ENCODE measurements at places on chromosomes 3 and 15. TPM values are rescaled to one million over a fixed set of nuclear protein-coding genes. Genes with fewer than 3 reads are reported as not detected.

DNA sequence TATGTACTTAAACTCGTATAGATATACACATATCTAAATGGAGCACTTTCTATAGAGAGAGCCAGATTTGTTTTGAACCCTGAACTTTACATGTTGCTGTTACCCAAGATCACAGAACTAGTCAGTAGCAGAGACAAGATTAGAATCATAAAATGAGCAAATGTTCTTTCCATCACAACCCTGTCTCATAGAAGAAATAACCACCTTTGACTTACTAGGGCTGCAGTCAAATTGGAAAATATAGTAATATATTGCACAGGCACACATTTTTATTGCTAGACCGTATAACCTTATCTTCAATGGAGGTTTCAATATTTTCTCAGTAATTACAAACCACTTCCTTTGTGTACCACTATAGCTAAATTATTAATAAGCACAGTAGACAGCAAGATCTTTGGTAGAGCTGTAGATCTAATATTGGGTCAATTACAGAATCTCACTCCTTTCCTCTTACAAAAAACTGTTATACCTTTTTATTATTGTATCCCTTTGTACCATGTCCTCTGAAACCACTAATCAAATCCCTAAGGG is 41.5 kb upstream of the TBL1XR1 start:
- DNase-seq = no peak

GRCh38 chr3:179630753-179631451 is 21.9 kb upstream of the USP13 start:
- DNase-seq = no peak

DNA sequence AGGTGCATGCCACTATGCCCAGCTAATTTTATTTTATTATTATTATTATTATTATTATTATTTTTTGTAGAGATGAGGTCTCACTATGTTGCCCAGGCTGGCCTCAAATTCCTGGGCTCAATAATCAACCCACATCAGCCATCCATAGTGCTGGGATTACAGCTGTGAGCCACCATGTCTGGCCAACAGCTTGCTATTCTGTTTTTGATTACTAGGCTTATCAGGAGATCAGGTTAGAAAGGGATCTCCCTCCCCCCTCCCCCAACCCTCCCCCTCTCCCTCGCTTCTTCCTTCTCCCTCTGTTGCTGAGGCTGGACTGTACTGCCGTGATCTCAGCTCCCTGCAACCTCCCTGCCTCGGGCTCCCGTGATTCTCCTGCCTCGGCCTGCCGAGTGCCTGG is 8.6 kb downstream of the CLN6 start:
- no peak for DNase-seq

DNA sequence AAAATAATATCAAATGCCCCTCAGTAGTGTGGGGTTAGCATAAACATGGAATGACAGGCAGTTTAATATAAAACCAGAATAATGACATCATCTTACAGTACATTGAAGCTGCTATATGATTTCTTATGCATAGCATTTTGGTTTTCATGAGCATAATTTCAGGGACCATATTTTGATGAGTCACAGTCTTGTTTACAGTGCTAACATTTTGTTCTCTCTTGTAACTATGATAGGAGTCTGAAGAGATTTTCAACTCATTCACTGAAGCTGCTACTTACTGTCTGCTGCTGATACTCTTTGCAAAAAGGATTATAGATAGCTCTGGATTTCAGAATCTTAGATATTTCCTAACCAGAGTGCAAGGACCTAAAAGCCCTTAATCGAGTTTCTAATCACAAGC is 92.6 kb upstream of the CCDC54 start:
- no peak for DNase-seq

DNA sequence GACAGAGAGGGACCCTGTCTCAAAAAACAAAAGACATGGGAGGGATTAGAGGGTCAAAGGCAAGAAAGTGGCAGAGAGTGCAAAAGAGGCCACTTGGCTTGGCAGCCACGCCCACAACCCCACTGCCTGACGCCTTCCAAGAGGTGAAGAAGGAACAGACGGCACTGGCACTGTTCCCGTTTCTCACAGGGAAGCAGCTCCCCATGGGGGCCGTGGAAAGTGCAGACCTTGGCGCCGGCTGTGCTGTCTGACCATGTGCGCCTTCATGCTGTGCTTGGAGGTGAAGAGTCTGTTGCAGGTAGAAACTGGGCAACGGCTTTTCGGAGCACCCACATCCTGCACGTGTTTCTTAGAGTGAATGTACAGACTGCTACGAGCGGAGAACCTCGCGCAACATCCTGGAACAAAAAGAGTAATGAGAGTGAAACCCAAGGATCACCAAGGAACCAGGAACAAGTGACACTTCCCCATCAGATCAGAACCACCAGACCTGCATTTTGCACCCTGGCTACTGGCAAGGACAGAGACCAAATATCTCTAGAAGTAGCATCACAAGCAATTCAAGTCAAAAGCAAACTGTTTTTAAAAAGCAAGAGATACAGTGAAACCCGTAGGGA is 9.7 kb downstream of the ZXDC start:
- peak; percentile 66 for DNase-seq

DNA sequence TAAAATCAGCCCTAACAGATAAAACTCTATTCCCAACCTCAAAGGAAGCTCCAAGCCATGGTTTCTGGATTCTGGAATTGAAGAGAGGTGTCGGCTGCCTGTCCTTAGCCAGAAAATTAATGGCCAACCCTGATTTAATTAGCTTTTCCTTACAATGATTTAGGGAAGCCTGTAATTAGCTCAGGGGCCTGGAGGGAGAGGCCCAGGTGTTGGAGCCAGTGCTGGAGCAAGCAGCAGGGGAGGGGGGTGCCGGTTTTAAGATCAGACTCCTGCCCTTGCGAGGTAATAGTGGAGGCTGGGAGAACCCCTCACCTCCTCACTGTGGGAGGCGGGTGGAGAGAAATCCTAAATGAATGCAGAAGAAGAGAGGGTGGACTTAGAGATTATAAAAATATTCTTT is 14.7 kb upstream of the ATP2B2 start:
- peak; percentile 9 for DNase-seq

DNA sequence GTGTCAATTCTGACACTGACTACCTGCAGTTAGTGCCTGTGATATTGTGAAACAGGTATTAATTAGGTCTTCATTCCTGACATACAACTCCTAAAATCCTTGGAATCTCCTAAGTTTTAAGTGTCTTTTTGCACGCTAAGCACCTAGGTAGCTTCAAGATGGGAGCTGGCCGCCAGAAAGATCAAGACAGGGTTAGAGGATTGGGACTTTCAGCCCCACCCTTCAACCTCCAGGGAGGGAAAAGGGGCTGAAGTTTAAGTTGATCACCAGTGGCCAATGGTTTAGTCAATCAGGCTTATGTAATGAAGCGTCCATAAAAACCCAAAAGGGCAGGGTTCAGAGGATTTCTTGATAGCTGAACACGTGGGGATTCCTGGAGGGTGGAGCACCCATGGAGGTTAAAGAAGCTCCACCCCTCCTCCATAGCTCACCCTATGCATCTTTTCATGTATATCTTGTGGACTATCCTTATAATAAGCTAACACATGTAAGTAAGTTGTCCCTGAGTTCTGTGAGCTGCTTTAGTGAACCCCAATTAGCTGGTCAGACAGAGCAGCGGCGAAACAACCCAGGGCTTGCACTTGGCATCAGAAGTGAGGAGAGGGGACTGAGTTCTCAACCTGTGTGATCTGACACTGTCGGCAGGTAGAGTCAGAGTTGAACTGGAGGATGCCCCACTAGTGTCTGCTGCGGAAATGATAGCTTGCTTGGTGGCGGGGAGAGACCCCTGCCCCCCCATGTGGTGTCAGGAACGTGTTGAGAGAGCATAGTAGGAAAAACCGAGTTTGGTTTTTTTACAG is 12.8 kb upstream of the SRP14 start:
- no peak for DNase-seq

DNA sequence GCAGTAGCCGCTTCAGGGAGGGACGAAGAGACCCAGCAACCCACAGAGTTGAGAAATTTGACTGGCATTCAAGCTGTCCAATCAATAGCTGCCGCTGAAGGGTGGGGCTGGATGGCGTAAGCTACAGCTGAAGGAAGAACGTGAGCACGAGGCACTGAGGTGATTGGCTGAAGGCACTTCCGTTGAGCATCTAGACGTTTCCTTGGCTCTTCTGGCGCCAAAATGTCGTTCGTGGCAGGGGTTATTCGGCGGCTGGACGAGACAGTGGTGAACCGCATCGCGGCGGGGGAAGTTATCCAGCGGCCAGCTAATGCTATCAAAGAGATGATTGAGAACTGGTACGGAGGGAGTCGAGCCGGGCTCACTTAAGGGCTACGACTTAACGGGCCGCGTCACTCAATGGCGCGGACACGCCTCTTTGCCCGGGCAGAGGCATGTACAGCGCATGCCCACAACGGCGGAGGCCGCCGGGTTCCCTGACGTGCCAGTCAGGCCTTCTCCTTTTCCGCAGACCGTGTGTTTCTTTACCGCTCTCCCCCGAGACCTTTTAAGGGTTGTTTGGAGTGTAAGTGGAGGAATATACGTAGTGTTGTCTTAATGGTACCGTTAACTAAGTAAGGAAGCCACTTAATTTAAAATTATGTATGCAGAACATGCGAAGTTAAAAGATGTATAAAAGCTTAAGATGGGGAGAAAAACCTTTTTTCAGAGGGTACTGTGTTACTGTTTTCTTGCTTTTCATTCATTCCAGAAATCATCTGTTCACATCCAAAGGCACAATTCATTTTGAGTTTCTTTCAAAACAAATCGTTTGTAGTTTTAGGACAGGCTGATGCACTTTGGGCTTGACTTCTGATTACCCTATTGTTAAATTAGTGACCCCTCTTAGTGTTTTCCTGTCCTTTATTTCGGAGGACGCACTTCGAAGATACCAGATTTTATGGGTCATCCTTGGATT is at the start of gene MLH1:
TSS of gene MLH1 (plus strand) at position 193 of the 958 bp plus-strand sequence. CDS start at position 223, 30 bp downstream.
- peak; percentile 99 for DNase-seq

DNA sequence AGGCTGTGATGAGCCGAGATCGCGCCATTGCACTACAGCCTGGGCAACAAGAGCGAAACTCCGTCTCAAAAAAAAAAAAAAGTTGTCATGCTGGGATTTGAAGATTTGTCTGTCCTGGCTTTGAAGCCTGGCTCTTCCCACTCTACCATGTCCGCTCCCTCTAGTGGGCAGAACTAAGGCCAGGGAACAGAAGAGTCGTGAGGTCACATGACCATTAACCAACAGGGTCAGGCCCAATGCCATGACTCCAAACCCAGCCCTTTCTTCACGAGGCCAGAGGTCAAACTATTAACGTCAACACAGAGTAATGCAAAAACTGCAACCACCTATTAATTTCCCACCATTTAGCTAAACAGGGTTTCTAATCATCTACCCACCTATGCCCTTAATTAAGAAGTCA is 212.1 kb downstream of the ADAMTS17 start:
- no peak for DNase-seq

GRCh38 chr3:58260261-58260731 is 22.7 kb downstream of the ABHD6 start:
- DNase-seq = no peak

DNA sequence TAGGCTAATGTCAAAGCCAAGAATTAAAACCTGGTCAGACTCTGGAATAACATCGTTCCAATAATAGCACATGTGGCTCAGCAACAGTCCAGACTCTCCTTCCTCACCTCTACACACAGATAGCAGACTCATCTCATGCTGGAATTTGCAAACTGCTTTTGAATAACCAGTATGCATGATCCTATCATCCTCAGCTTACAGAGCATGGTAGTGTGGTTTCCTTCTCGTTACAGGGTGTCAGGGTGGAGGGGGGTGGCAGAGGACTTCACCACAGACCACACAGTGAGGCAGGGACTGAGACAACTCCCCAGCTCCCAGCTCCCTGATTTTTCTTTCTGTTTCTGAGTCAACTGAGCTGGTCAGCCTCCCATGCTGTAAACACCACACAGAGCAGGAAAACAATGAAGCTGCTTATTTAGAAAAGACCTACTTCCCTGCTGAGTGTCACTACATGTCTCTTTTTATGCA is 101.6 kb downstream of the RPL22L1 start:
- no peak for DNase-seq

- DNase-seq = no peak
Observed at GRCh38 chr3:65406470-65406869, 632.2 kb downstream of the MAGI1 start.

- DNase-seq = no peak
Observed at GRCh38 chr3:111621535-111621934, 26.4 kb upstream of the ZBED2 start.

GRCh38 chr3:58424613-58425012 is 9.0 kb downstream of the PDHB start:
- DNase-seq = no peak

- no peak for DNase-seq
Observed at GRCh38 chr3:114362815-114363214, 69.0 kb downstream of the TIGIT start.

- no peak for DNase-seq
Observed at GRCh38 chr3:169363318-169364265, 299.9 kb downstream of the MECOM start.

DNA sequence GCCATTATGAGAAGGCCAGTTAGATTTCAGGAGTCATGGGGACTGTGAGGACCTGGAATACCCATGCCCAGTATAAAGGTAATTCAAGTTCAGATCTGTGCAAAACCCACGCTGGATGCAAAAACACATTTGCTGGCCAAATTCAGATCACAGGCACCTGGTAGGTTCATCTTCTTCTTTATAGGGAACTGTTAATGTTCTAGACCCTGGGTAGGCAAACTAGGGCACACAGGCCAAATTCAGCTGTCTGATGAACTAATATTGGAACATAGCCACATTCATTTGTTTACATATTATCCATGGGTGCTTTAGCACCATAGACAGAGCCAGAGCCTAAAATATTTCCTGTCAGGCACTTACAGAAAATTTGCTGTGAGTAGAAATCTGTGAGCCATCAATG is 241.4 kb downstream of the PTPRG start:
- DNase-seq = no peak

GRCh38 chr3:6435951-6436350 is 425.0 kb upstream of the GRM7 start:
- no peak for DNase-seq

- DNase-seq = no peak
Observed at GRCh38 chr3:158711886-158712285, 20.4 kb downstream of the RARRES1 start.

DNA sequence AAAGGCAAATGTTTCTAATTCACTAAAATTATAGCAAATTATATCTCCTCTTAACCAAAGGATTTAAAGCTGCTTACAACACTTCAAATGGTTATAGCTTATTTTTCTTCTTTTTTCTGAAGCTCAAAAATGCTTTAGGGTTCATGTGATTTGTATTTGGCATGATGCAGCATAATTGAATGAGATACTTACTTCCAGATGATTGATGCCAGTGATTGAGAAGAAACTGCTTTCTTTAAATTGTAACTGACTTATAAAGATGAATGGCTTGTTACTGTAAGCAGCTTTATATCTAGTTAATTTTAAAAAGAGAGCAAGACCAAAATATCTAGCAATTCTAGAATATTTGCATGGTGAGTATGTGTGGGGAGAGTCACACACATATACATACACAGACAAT is 270.7 kb upstream of the THRB start:
- DNase-seq = no peak

Gene CAMK2N2
- 0.53 TPM for total RNA-seq

Gene FETUB
- not detected for total RNA-seq

Gene HACD3
- total RNA-seq = 45.4 TPM

Gene SLC28A2
- not detected for total RNA-seq

Gene GATA2
- 23.5 TPM for total RNA-seq

Gene STRA6
- 0.76 TPM for total RNA-seq

Gene FGF7
- total RNA-seq = 239 TPM

Gene ALDH1A2
- total RNA-seq = 7.1 TPM

Data from sciatic nerve (tissue), 2 donors.